ENCODE measurements at places on chromosomes 2 and 18.

GRCh38 chr18:62279561-62279960 is 45.5 kb upstream of the TNFRSF11A start:
- DNase-seq = no peak

- DNase-seq = no peak
Measured at GRCh38 chr2:241802421-241803318, 6.3 kb upstream of the NEU4 start.

DNA sequence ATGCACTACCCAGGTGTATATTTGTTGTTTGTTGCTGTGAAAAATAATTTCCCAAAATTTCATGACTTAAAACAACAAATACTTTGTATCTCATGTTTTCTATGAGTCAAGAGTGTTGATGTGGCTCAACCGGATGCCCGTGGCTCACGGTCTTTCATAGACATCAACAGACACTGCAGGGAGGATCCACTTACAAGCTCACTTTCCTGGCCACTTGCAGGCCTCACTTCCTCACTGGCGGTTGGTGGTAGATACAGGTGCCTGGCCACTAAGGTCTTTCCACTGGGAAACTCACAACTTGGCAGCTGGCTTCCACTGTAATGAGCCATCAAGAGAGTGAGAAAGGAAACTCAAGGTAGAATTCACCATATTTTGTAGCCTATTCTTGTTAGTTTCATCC is 662.9 kb downstream of the IRS1 start:
- no peak for DNase-seq

DNA sequence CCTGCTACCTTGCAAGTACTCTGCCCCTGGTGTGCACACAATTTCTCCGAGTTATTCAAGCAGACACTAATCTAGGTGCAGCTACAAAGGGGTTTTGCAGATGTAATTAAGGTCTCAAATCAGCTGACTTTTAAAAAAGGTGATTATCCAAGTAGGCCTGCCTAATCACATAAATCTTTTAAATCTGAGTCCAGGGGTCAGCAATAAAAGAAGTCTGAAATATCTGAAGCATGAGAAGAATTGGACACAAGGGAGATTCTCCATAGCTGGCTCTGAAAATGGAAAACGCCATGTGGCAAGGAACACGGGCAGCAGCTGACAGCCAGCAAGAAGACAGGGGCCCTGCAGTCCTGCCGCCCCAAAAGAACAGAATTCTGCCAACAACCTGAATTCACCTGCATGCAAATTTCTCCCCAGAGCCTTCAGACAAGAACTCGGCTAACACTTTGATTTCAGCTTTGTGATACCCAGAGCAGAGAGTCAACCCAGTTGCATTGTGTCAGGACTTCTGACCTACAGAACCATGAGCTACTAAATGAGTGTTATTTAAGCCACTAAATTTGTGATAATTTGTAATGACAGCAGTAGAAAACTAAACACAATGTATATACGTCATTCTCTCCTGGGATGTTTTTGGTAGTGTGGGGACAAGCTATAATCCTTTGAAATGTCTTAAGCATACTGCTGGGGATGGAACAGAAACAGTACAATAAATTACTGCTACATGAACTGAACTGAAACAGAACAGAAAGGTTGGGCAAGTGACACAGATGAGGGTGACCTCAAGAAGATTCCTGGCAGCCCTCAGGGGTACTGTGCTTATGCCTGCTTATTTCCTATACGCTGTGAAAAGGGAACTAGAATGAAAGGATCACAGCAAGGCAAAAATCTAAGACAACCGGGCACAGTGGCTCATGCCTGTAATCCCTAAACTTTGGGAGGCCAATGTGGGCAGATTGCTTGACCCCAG is 3.2 kb downstream of the INO80C start:
- DNase-seq = no peak

GRCh38 chr2:237312021-237312755 is 101.8 kb downstream of the COL6A3 start:
- no peak for DNase-seq

DNA sequence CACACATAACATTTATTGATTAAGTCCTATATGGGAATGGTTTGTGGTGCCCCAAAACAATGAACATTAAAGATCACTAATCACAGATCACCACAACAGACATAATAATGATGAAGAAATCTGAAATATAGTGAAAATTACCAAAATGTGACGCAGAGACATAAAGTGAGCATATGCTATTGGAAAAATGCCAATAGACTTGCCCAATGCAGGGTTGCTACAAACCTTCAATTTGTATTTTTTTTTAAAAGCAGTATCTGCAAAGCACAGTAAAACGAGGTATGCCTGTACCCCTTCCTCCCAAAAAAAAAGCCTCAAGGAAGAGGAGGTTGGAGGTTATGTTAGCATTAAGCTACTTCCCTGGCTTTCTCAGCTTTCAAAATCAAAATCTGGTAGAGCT is 131.1 kb downstream of the RBMS1 start:
- DNase-seq = no peak

DNA sequence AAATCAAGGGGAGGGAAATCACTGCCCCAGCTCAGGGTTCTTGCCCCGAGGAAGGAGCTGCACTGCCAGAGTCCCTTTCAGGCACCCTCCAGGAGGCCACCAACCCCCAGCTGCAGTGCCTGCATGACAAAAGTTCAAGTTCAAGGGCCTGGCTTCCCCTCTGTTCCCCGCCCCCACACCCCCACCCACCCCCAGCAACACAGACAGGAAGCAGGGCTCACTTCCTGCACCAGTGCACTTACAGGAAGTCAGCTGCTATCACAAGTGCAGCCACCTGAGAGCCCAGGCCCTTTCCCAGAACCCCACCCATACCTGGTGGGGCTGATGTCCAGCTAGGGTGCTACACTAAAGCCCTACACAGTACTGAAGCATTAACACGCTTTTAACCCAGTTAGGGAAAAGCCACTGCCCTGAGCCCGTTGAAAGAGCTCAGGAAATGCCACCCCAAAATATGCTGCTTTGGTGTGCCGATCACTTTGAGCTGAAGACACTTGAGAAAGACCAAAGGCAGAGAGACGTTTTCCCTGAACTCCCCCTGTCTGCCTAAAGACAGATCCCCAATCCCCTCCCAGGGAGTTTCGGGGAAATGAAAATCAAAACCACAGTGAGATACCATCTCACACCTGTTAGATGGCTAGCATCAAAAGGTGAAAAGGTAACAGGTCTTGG is 109.9 kb upstream of the CAB39 start:
- no peak for DNase-seq

All from NCI-H446 treated with DMSO at 0.1 percent for 48 hours (cell line).